H54 (cell line): ENCODE measurements at places on chromosomes 1 and 21.
A peak's percentile ranks its signal among the peaks of the same experiment; 100 is the strongest.

- DNase-seq, result peak; percentile 72
Measured at GRCh38 chr1:11735854-11736745, at the start of gene AGTRAP. TSS of gene AGTRAP (plus strand) at chr1:11736136. CDS start at chr1:11736209, 73 bp downstream.

DNA sequence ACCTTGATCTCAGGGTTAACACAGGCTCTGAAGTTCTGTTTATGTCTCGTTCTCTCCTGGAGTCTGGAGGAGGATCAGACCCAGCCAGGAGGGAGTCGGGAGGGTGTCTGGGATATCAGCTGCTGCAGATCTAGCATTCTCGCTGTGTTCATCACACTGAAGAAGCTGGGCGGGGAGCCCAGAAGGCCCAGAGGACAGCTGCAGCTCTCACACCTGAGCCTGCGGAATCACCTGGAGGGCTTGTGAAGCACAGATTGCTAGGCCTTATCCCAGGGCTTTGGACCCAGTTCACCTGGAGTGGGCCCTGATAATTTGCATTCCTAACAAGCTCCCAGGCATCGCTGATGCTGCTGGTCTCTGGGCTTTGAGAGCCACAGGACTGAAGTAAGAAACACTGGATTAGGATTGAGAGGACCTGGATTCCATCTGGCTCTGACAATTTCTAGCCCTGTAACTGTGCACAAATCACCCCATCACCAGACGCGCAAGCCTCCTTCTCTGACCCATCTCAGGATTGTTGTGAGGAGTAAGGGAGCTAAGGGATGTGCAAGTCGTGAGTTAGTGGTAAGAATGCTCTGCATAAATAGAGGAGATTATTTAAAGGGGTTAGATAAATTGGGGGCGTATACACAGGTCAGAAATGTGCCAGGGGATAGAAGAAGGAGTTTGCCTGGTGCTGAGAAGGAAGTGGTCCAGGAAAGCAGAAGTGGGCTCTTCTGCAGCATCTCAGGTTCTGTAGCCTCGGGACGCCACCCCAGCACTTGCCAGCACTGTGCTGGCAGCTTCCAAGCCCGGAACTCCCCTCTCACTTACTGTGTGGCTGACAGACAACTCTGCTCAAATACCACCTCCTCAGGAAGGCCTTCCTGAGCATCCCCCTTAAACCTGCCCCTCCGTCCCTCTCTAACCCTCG lies 19.1 kb downstream of the ABCA4 start:
- DNase-seq, result no peak

GRCh38 chr1:111269825-111270406 lies 20.7 kb upstream of the CHIA start:
- no peak for DNase-seq

DNA sequence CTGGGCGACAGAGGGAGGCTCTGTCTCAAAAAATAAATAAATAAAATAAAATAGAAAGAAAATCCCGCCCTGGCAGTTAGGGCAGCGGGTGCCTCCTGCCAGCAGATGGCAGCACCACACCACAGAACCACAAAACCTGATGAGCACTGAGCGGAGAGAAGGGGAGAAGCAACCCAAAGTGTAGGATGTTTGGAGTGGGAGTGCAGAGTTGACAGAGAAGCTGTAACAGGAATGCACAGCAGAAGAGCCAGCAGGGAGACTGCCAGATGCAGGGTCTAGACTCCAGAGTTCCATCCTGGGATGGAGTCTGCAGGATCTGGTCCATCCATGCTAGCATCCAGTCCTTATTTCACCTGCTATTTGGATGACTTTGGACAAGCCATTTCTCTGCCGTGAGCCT lies 29.7 kb upstream of the KIRREL1 start:
- DNase-seq, result peak; percentile 42

DNA sequence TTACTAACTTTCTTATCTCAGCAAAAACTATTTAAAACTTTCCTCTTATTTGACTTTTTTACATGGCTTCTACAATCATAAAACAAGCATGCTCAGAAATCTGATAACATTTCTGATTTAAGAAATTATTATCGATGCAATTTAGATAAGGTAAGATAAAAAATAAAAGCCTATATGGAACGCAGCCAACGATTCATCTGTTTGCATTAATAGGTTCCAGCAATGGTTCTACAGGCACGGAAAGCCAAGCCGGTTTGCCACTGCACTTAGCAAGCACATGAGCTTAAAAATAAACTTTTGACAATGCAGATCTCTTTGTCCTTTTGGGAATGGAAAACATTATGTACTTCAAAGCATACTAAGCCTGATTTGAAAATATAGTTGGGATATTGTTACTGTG lies 77.5 kb upstream of the KCNK2 start:
- DNase-seq, result no peak

GRCh38 chr21:41764558-41765419 lies 2.1 kb downstream of the RIPK4 start:
- DNase-seq, result no peak

- DNase-seq, result no peak
Measured at GRCh38 chr1:109771712-109772657, 8.3 kb upstream of the EPS8L3 start.

GRCh38 chr1:28601696-28602095 lies 9.6 kb downstream of the RAB42 start:
- DNase-seq, result peak; percentile 74

DNA sequence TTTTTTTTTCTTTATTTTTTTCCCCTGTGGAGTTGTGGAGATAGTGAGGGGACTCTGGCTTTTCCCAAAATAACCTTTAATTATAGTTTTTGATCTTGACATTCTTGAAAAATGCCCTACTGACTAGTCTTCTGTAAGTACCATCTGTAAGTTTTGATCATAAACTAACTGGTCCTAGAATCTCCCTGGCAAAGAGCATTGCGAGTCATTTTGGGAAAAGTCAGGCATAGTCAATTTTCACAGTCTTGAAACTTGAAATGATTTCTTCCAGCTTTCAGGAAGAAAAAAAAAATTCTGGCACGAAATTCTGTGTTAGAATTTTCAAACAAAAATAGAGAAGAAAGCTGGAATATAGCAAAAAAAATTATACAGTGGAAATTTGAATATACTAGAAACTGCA lies 181.2 kb upstream of the SNX7 start:
- DNase-seq, result no peak

GRCh38 chr1:25642574-25643108 lies 26.1 kb downstream of the MAN1C1 start:
- no peak for DNase-seq

- no peak for DNase-seq
Measured at GRCh38 chr1:54109129-54110090, 43.4 kb downstream of the CDCP2 start.

- no peak for DNase-seq
Measured at GRCh38 chr1:223052931-223053330, 90.1 kb downstream of the TLR5 start.

DNA sequence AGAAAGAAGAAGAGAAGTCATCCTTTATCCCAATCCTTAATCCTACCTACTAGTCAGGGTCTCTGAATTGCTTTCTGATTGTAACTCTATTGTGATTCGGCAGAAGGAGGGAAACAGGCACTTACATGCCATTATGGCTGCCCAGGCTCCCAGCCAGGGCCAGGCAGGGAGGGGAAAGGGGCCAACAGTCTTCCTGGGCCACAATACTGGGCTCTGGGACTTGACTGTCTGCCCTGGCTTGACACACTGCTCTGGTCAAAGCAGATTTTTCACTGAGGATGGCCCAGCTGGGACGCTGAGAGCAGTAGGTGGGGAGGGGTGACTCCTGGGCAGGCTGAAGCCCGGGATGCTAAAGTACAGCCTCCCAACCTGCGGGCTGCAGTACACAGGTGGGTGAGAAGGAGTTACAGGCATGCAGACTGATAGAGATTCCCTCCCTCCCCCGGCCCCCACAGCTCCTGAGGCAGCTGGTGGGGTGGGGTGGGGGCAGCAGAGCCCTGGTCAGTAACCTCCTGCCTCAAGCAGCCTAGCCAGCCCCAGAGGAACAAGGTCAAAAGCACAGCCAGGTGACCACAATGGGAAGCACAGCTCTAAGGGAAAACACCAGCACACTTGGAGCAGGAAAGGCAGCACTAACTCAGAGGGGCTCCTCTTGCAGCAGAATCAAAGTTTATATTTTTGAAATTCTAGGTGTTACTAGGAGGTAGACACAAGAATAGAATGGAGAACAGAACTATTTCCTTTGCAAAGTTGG lies 25.3 kb downstream of the KCND3 start:
- no peak for DNase-seq

DNA sequence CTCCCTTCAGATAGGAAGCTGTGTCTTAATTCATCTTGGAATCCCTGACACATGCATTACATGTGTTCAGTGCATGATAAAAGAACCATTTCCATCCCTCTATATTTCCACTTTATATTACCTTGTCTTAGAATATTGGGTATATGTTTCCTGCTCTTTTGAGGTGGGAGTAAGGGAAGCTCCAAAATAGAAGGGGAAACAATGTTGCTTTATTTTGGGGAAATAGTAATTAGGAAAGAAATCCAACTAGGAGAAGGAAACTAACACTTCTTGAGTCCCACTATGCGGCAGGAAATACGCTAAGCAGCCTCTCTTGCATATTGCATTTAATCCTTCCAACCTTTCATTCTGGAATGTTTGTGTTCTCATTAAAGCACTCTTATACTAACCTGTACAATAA lies 89.4 kb upstream of the VAV3 start:
- DNase-seq, result no peak

DNA sequence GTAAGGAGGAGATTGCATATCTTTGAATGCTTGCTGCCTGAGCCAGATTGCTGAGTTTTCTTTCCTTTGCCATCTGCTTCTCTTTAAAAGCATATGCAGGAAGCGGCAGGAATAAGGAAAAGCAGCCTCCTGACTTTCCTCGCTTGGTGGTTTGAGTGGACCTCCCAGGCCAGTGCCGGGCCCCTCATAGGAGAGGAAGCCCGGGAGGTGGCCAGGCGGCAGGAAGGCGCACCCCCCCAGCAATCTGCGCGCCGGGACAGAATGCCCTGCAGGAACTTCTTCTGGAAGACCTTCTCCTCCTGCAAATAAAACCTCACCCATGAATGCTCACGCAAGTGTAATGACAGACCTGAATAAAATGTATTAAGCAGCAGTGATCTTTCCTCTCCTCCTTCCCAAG lies 1.5 kb downstream of the CORT start:
- no peak for DNase-seq

DNA sequence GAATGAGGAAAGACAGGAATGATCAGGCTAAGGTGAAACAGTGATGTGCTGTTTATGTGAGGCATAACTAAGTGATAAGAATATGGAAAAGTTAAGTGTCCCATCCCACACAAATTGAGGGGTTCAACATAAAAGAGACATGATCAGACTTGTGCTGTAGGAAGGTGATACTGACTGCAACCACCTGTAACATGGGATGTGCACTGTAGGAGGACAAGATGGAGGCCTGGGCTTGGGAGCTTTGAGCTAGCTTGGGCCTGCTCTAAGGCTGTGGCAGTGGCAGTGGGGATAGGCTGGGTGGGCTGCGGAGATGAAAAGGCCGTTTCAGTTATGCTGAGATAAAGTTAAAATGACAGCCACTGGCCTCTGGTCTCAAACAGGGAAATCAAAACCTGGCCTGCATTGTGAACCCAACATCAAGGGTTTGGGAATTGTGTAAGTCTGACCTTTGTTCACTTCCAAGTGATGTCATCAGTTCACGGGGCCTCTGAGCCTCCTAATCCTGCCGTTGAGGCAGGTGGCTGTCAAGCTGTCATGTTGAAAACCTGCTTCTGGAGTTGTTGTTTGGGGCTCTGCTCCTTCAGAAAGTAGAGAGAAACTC lies 61.2 kb upstream of the TENT5C start:
- DNase-seq, result no peak

DNA sequence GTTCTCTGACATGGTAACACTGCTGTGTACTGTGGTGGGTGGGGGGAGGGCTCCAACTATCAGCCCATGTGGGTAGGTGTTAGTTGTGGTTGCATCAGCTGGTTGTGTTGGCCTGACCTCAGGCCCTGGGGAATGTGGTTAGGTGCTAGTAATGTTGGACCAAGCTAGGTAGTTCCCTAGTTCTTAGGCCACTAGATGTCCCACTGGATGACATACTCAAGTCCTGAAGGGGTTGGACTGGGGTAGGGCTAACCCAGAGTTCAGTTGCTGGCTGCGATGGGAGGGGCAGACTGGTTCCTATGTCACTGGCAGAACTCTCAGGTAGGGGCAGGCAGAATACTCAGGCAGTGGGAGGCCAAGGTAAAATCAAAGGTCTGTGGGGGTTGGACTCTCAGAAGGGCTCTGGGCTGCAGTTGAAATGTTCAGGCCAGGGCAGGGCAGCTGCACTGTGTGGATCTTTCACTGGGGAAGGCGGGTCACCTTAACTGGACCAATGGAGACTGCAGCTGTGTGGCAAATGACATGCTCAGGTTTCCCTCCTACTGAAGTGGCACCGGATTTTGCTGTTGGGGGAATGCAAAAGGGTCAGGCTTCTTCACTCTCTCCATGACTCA lies 870.7 kb downstream of the LRRIQ3 start:
- no peak for DNase-seq

GRCh38 chr1:107443027-107443426 lies 302.2 kb downstream of the NTNG1 start:
- DNase-seq, result no peak

DNA sequence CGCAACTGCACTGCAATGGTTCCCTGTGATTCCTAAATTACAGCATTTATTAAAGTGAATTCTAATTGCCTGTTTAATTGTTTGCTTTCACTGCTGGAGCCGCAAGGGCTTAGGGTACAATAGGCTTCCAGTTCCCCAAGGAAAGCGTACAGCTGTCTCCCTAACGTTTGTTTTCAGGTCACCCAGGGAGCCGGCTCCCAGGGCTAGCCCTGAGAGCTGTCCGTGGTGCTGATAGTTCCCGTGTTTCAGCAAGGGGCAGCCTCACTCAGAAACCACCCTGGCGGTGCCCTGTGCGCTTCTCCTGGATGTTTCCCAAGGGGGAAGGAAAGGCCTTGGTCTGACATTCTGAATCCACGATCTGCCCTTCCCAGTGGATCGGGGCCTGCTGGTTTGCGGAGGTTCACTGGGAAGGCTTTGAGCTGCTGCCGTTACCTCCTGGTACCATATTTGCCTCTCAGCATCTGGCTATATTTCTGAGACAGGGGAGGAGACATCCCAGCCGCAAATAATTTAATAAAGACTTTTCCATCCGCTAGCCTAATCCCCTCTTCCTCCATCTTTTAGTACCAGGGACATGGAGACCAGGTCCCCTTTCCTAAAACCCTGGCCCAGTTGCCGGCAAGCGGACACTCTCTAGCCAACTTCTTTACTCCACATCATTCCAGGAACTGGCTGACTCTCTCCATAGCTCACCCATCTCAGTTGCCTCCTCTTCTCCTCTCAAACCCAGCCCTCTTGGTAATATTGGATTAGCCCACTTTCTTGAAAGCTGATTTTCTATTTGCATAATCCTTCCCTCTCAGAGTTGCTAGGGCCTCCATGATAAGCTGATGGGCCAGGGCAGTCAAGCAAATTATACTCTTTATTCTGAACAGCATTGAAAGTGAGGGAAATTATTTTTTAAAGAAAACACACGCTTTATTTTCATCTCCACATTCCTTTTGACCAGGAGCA lies 149.0 kb downstream of the IGSF21 start:
- peak; percentile 31 for DNase-seq

DNA sequence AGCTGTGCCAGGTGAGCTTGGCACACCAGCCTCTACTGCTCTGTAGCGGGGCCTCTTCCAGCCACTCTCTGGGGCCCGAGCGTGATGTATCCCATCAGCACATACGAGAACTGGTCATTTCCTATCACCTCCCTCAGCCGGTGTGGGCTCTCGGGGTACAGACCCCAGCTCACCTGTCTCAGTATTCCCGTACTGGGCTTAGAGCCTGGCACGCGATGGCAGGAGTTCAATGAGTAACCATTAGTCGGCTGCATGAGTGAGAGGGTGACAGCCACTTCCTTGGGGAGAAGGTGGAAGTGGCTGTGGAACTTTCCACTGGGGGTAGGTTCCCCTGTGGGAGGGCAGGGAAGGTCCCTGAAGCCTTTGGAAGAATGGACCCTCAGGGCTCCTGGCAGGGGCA lies 46.1 kb downstream of the ECE1 start:
- no peak for DNase-seq

GRCh38 chr1:54836594-54836993 lies 35.5 kb upstream of the TTC22 start:
- no peak for DNase-seq
